ENCODE measurements at places on chromosomes 5 and 9. TPM values are rescaled to one million over a fixed set of nuclear protein-coding genes. Genes with fewer than 3 reads are reported as not detected.

Gene FUT7
- not detected for total RNA-seq

Gene FBN2
- 194 TPM for total RNA-seq

Gene TMOD1
- total RNA-seq = not detected

Gene RMRP
- total RNA-seq = 39,103 TPM

Gene CDKN2A
- 36.4 TPM for total RNA-seq

Gene RXRA
- 28.7 TPM for total RNA-seq

Gene LCN6
- not detected for total RNA-seq

Gene ADAMTS6
- total RNA-seq = 578 TPM

Gene AGXT2
- total RNA-seq = not detected

Gene PPP2R2B
- total RNA-seq = under 0.01 TPM

Gene MCTP1
- total RNA-seq = under 0.01 TPM

Gene WNT8A
- total RNA-seq = not detected

Gene MTAP
- total RNA-seq = 25.9 TPM

Gene WDR38
- total RNA-seq = not detected

Gene LCN10
- not detected for total RNA-seq

Gene FGF18
- total RNA-seq = 4.4 TPM

Gene OTP
- total RNA-seq = not detected

Measured in placental epithelial cell (primary cell).